ENCODE measurements at places on chromosomes 16 and 17.

- no peak overlapping the region for H3K27ac ChIP-seq
- no peak for DNase-seq
- H3K4me1 ChIP-seq = no peaks in the 10 kb centered on the region
These were observed 1265.1 kb upstream of the CDH8 start for GRCh38 chr16:63301349-63301748.

DNA sequence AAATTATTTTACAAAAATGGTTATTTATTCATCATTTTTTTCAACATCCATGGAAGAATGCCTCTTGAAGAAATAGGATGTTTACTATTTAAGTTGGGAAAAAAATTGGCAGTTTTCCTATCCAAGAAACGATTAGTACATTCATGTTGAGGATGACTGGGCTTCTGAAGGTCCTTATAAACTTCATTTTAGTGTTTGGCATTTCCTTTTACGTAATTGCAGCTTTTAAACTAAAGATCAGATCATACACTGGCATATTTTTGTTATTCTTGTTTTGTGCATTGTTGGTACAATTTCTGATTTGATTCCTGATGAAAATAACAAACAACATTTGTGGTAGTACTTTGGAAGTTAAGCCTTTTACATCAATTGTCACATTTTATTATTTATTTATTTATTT lies 11.5 kb downstream of the KCNJ16 start:
- no peak overlapping the region for H3K4me3 ChIP-seq
- DNase-seq = no peak
- H3K27me3 ChIP-seq = no peaks in the 10 kb centered on the region
- H3K4me1 ChIP-seq = no peaks in the 10 kb centered on the region
- no peak overlapping the region for H3K27ac ChIP-seq
- no peaks in the 10 kb centered on the region for H3K36me3 ChIP-seq

DNA sequence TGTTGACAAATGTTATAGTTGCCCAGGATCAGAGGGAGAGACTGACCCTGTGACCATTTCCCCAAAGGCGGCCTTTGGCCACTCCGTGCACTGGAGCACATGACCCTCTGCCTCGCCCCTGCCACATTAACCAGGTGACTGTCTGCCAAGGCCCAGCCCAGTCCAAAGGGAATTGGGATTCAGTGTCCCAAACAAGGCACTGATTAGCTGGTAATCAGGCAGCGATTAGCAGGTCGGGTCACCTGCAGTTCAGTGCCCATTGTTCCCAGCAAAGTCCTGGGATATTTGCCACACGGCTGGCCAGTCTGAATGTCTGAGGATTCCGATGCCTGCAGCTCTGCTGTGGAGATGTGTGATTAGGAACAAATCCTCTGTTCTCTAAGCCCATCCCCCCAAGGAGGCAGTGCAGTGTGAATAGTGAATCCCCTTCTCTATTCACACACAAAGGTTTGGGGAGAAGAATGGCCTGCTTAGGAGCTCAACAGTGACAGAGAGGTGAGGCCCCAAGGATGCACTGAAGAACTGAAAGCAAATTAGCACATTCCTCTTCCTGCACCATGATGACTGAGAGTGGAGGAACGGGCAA lies 123.1 kb upstream of the MAF start:
- H3K27me3 ChIP-seq = no peaks in the 10 kb centered on the region
- no peaks in the 10 kb centered on the region for H3K36me3 ChIP-seq
- no peak overlapping the region for H3K4me3 ChIP-seq
- no peak overlapping the region for H3K27ac ChIP-seq
- DNase-seq = no peak
- H3K4me1 ChIP-seq = no peaks in the 10 kb centered on the region

DNA sequence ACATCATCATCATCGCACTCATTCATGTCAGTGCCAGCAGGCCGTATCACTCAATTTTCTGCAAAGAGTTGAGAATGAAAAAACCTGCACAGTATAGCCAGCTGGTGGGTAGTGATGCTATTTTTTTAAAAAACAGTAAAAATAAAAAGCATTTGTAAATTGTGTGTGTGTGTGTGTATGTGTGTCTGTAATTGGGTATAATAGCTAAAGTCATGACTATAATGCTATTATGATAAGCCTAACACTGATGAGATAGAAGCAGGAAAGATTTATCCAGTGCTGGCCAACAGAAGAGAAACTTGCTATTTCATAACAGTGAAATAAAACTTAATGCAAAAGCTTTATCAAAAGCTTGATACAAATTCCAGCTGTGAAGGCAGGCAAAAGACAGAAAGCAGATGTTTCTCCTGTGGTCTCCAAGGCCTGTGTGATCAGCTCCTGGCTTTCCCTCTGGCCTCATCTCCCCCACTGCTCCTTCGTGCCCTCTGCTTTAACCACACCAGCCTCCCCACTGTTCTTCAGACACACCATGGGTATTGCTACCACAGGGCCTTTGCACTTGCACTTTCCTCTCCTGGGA lies 206.2 kb upstream of the IRX5 start:
- H3K4me3 ChIP-seq = no peak overlapping the region
- no peaks in the 10 kb centered on the region for H3K4me1 ChIP-seq
- no peaks in the 10 kb centered on the region for H3K36me3 ChIP-seq
- no peak overlapping the region for H3K27ac ChIP-seq
- no peaks in the 10 kb centered on the region for H3K27me3 ChIP-seq
- DNase-seq = no peak

Data from gastrocnemius medialis (tissue), 4 donors.